ENCODE measurements at places on chromosomes 6 and 20. TPM values are rescaled to one million over a fixed set of nuclear protein-coding genes. Genes with fewer than 3 reads are reported as not detected.

DNA sequence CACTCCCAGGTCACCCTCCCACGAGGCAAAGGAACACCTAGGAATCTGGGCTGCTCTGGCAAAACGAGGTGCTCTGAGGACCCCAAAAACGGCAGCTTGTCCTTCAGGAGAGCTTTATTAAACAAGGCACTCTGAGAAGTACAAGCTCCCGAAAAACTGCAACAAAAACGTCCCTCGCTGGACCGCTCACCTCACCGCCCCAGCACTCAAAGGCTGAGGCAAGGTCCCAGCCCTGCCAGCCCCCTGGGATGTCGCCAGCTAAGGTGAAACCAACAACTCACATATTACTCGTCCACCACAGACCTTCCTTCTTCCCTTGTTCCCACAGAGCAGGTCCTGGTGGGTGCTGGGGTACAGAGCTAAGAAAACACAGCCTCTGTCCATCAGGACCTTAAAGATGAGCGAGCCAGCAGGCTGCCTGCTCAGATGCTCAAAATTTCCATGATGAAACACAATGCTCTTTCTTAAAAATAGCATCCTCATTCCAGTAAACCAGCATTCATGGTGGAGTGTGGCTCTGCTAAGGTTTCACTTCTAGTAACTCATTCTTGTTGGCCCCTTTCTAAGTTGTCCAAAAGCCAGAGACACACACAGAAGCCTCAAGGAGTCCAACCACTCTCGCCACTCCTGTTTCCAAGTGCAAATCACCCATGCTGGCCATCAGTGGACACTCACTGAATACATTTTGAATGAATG is 35.9 kb downstream of the ATP9A start:
- H3K27me3 ChIP-seq, result no peaks in the 10 kb centered on the region
- peaks cover 12% of the 10 kb centered on the region for H3K4me1 ChIP-seq
- no peak overlapping the region for H3K4me3 ChIP-seq
- no peak overlapping the region for H3K27ac ChIP-seq

DNA sequence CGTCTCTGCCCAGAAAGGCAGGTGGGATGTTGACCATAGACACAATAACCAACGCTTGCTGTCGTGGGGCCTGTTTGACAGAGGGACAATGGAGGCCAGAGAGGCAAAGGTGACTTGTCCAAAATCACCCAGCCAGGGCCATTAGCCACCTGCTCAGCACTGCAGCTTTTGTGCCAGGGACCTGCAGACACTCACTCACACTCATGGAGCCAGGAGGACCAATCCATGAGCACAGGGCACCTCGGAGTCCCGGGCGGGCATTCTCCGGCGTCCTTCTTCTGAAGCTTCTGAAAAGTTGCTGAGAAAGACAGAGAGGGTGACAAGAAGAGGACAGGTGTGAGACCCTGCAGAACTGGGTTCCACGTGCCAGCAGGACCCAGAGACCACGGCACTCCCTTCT is 45.4 kb upstream of the SLCO4A1 start:
- DNase-seq, result no peak
- no peaks in the 10 kb centered on the region for H3K36me3 ChIP-seq
- H3K27me3 ChIP-seq, result peaks cover 23% of the 10 kb centered on the region
- H3K4me3 ChIP-seq, result no peak overlapping the region
- H3K4me1 ChIP-seq, result peaks cover 5% of the 10 kb centered on the region
- no peak overlapping the region for H3K27ac ChIP-seq

- peak; percentile 51 for DNase-seq
- H3K36me3 ChIP-seq, result peaks cover 28% of the 10 kb centered on the region
- peak within 1 kb of the TSS; percentile 81 for H3K4me3 ChIP-seq
- H3K27me3 ChIP-seq, result no peaks in the 10 kb centered on the region
- H3K27ac ChIP-seq, result peak within 1 kb of the TSS; percentile 94
Measured at GRCh38 chr6:24719125-24719971, at the start of gene C6orf62. C6orf62 (minus strand) TSS chr6:24719154; CDS start chr6:24718668, 486 bp downstream.

DNA sequence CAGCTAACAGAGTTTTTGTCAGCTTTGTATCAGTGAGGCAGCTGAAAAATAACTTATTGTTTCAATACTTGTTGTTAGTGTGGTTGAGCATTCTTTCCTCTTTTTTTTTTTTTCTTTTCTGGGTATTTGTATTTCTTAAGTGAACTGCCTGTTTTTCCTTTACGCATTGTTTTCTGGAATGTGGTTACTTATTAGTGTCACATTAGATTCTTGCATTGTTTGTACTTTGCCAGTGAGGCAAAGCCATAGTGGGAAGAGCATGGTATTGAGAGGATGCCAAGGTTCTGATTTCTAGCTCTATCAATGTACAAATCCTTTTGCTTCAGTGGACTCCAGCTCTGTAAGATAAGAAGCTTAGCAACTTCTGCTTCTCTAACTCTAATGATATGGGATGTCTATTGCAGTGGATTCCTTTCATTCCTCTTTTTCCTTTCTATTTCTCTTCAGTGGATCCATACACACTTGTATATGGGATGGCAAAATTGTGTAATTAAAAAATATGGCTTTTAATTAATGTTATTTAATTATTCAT is 3.9 kb downstream of the CDKAL1 start:
- no peaks in the 10 kb centered on the region for H3K27me3 ChIP-seq
- no peak overlapping the region for H3K4me3 ChIP-seq
- H3K36me3 ChIP-seq, result no peaks in the 10 kb centered on the region

DNA sequence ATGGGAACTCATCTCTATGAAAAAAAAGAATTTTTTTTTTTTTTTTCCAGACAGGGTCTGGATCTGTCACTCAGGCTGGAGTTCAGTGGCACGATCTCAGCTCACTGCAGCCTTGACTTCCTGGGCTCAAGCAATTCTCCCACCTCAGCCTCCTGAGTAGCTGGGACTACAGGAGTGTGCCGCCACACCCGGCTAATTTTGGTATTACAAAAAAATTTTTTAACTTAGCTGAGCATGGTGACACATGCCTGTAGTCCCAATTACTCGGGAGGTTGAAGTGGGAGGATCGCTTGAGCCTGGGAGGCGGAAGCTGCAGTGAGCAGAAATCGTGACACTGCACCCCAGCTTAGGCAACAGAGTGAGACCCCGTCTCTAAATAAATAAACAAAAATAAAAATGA is 7.5 kb downstream of the DEF6 start:
- DNase-seq, result no peak
- no peak overlapping the region for H3K27ac ChIP-seq
- H3K36me3 ChIP-seq, result no peaks in the 10 kb centered on the region
- no peaks in the 10 kb centered on the region for H3K4me1 ChIP-seq
- H3K27me3 ChIP-seq, result no peaks in the 10 kb centered on the region

DNA sequence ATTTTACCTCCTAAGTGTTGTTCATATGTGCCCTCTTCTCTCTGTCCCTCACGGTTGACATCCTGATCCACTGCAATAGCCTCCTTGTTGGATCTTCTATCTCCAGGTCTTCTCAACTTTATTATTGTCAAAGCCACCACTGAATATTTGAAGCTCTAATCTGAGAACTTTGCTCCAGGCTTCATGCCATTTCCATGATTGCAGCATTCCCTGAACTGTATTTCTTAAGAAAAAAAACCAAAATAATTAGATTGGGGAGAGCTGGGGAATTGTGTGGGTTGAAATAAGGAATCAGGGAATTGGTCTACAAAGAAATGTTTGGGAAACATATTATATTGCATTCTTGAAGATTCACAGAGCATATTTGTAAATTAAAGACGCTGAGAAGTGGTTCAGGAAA is 2.5 kb upstream of the STX7 start:
- H3K27me3 ChIP-seq, result peaks cover 44% of the 10 kb centered on the region
- DNase-seq, result no peak

The IL20RA gene
- total RNA-seq, result not detected

The SCAF8 gene
- total RNA-seq, result 51.5 TPM

The GRM1 gene
- 0.11 TPM for total RNA-seq

The HLA-DRB1 gene
- total RNA-seq, result not detected
